ENCODE measurements at places on chromosomes 5 and 9. TPM values are rescaled to one million over a fixed set of nuclear protein-coding genes. Genes with fewer than 3 reads are reported as not detected.

The CXXC5 gene
- 16.6 TPM for polyA plus RNA-seq

DNA sequence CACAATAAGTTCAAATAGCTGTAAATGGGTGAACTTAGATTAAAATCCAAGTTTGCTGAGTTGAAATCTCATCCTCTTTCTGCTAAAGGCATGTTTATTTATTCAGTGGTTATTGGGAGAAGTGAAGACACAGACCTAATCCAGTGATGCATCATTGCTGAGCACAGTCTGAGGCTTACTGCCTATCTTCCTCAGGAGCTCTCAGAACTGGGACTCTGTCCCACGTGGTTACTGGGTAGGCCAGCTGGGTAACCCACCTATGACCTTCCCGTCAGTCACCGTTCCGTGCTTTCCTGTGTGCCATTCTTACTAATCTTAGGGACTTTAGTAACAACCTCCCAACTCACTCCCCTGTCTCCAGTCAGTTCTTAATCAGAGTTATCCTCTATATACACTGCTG is 226.8 kb upstream of the ATP10B start:
- DNase-seq: no peak

DNA sequence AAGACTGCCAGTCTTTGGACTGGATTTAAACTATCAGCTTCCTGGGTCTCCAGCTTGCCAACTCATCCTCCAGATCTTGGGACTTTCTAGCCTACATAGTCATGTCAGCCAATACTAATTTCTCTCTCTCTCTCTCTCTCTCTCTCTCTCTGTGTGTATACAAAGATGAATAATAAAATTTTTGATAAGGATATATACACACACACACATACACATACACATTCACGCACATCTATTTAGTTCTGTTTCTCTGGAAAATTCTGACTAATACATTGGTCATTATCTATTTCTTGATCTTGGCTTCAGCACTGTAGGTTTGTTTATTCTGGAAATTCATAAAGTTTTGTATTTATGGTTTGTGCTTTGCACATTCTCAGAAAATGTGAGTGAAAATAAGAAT is 1606.2 kb upstream of the NUDT12 start:
- DNase-seq: no peak

- DNase-seq: no peak
Observed at GRCh38 chr9:135037521-135038250, 49.8 kb upstream of the OLFM1 start.

DNA sequence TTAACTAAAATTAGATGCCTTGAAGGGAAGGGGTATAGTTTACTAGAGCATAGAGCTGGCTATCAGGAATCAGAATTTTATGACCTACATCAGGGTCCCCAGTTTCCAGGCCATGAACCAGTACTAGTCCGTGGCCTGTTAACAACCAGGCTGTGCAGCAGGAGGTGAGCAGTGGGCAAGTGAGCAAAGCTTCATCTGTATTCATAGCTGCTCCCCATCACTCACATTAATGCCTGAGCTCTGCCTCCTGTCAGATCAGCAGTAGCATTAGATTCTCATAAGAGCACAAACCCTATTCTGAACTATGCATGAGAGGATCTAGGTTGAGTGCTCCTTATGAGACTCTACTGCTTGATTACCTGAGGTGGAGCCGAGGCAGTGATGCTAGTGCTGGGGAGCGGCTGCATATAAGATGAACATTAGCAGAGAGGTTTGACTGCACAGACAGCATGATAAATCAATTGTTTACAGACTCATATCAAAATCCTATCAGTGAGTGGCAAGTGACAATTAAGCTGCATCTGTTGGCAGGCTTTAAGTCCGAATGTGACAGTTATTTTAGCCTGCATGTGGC is 44.6 kb downstream of the TAF11L14 start:
- DNase-seq: no peak

DNA sequence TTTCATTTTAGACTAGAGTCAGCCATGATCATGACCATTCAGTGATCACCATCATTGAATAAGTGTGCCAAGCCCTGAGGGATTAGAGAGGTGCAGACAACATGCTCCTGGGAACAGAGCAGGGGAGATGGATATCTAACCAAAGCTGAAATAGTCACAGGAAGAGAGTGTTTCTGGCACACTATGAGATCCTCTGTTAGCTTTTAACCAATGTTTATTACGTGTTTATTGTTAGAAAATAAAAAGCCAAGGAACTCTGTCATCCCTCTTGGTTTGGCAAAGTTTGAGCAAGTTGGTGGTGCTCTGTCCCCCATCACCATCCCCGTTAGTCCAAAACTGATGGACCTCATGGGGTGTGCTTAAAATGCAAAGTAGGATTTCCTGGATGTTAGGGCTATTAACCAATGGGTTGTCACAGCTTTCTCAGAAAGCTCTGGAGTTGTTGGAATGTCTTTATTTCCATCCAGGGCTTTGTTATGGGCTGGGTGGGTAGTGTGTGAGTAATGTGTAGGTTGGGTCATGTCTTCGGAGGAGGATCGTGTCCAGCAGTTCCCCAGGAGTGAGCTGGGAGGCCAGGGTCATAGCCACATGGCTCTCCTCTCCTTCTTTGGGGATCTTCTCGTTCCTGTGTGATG is 34.9 kb downstream of the SLC28A3 start:
- DNase-seq: no peak

- DNase-seq: no peak
Observed at GRCh38 chr5:93601071-93601801, 18.2 kb downstream of the NR2F1 start.

- DNase-seq: no peak
Observed at GRCh38 chr9:112809351-112809848, 58.8 kb downstream of the SNX30 start.

- DNase-seq: no peak
Observed at GRCh38 chr9:105117234-105117633, 127.2 kb upstream of the SLC44A1 start.

DNA sequence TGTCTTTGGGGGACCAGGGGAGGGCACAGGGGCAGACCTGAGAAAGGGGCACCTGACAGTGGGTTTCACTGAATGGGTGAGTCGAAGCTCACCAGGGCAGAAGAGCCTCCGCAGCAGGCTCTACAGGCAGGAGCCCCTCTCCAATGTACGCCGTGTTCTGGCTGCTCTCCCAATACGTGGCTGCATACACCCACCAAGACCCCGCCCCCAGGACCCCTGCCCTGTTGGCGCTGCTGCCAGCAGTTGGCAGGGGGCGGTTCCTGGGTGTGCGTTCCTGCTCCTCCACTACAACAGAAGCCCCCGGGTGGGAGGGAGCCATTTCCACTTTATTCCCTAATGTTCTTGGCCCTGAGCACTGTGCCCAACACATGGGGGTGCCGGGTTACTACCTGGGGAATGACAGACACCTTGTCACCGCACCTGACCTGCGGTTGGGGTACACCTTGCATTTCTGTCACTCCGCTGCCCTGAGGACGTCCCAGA is 30.3 kb downstream of the SARDH start:
- no peak for DNase-seq

DNA sequence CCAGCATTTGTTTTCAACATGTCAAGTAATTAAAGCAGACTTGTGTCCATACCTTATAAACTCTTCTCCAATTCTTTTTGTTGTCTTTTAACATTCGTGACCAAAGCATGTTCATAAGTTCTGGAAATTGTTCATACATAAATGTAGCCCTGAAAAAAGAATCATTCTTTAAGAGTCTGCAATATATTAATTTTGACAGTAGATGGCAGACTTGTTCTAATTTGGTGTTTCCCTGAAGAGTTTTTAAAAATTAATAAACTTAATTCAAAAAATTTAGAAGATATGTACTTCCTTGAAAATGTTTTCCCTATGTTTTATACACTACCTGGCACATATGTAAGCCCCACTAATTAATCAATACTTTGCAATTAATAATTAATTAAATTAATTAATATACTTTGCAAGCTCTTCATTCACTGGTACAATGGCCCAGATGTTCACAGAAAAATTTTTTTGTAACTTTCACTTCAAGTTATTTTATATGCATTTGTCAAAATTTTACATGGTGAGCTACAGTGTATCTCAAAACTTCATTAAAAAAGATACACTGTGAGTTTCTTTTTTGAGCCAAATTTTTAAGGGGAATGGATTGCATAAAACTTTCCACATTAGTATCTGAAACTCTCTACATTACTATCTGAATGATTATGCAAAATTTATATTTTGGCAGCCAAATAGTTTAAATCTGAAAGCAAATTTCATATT is 42.1 kb downstream of the CLINT1 start:
- DNase-seq: no peak

All from mammary epithelial cell (primary cell).